ENCODE measurements at places on chromosomes 12 and 14. TPM values are rescaled to one million over a fixed set of nuclear protein-coding genes. Genes with fewer than 3 reads are reported as not detected.
A peak's percentile ranks its signal among the peaks of the same experiment; 100 is the strongest.

The PROX2 gene
- 0.97 TPM for total RNA-seq

The BDKRB2 gene
- 17.9 TPM for total RNA-seq

The P2RX7 gene
- total RNA-seq = 15.4 TPM

The GARIN6 gene
- not detected for total RNA-seq

The DLK1 gene
- not detected for total RNA-seq

The LRRC9 gene
- not detected for total RNA-seq

The GUCY2C gene
- total RNA-seq = not detected

The CD27 gene
- 1.9 TPM for total RNA-seq

The CCDC38 gene
- total RNA-seq = not detected

The LRRC10 gene
- total RNA-seq = not detected

The RTN1 gene
- total RNA-seq = 7.5 TPM

The HNF1A gene
- total RNA-seq = 0.57 TPM

- no peak for DNase-seq
Observed at GRCh38 chr14:79516009-79516408, 695.3 kb downstream of the DIO2 start.

- DNase-seq = no peak
Observed at GRCh38 chr14:61746881-61747280, 15.3 kb upstream of the SNAPC1 start.

DNA sequence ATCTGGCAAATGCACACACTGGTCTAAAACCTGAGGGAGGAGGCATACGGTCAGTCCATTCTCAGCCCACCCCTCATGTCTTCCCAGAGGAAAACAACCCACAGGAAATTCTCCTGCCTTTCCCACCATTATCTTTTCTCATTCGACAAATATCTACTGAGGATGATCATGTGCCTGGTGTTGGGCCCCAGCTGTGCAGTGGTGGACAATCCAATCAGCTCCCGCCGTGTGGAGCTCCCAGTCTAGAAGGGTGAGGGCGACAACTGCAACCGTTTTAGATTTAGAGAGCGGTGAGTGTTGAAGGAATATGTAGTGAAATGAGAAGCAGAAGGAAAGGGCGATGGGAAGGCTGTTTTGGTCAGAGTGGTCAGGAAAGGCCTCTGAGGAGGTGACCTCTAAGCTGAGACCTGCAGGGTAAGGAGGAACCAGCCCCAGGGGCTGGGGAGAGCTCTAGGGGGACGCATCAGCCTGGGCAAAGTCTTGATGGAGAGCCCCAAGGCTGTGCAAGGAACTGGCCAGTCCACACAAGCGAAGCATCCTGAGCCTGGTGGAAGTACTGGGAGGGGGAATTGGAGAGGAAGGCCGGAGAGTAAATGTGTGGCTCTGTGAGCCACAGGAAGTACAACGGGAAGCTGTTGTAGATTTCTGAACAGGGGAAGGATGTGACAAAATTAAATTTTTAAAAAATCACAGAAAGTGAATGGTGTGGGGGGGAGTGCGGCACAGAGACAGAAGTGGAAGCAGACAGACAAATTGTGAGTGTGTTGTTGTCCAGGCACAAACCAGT, 192.8 kb downstream of the NTF3 start:
- DNase-seq = no peak

- DNase-seq = no peak
Observed at GRCh38 chr14:101223561-101224162, 320.1 kb upstream of the RTL1 start.

GRCh38 chr12:15648558-15648957, 140.6 kb downstream of the EPS8 start:
- DNase-seq = no peak

DNA sequence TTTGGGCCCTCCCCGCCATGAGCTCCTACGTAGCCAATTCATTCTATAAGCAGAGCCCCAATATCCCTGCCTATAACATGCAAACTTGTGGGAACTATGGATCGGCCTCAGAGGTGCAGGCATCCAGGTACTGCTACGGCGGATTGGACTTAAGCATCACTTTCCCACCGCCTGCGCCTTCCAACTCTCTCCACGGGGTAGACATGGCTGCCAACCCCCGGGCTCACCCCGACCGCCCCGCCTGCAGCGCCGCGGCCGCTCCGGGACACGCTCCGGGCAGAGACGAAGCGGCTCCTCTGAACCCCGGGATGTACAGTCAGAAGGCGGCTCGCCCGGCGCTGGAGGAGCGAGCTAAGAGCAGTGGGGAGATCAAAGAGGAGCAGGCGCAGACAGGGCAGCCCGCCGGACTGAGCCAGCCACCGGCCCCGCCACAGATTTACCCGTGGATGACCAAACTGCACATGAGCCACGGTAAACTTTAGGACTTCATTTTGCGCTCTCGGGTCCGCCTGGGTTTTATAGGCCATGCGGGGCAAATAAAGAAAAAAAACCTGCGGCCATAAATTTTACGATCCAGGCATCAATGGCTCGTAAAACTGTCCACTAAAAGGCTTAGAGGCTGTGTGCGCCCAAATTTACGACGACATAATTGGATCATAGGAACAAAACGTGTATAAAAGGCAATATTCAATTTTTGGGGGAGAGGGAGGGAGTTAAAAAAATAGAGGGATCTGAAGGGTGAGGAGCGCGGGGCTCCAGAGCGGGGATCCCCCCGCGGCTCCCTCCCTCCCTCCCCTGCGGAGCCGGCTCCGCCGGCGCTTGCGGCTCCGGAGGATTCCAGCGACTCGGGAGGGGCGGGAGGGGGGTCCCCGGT, 493 bp downstream of the HOXC5 start:
- DNase-seq = no peak

DNA sequence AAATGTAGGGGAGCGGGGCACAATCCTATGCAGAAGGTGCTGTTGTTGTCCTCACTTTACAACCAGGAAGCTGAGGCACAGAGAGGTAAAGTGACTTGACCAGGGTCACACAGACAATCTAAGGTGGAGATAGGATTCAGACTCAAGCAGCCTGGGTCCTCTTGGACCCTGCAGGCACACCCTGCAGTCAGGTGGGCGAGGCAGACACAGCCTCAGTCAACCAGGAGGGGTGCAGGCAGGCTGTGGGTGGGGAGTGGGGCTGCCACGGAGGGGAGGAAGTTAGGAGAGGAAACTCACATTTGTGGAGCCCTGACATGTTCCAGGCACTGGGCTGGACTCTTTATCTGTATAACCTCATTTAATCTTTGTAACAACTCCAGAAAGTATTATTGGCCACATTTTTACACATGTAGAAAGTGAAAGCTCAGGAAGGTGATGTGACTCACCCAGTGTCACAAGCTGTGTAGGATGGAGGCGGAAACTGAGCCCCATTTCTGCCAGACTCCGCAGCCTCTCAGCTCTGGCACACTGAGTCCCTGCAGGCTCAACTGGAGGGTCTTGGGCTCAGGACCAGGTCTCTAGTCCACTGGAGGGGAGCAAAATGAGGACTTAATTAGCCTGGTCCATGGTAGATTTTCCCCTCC, 24.9 kb upstream of the CHGA start:
- no peak for DNase-seq

- no peak for DNase-seq
Observed at GRCh38 chr12:30763053-30763452, 8.3 kb upstream of the CAPRIN2 start.

DNA sequence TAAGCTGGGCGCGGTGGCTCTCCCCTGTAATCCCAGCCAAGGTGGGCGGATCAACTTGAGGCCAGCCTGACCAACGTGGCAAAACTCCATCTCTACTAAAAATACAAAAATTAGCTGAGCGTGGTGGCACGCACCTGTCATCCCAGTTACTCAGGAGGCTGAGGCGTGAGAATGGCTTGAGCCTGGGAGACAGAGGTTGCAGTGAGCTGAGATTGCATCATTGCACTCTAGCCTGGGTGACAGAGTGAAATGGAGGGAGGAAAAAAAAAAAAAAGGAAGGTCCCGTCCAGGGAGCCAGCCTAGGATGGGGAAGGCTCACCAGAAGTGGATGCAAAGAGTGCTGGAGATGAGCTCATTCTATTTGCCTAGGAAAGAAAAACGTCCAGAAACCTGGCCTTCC, 1.9 kb upstream of the CD27 start:
- DNase-seq = no peak

DNA sequence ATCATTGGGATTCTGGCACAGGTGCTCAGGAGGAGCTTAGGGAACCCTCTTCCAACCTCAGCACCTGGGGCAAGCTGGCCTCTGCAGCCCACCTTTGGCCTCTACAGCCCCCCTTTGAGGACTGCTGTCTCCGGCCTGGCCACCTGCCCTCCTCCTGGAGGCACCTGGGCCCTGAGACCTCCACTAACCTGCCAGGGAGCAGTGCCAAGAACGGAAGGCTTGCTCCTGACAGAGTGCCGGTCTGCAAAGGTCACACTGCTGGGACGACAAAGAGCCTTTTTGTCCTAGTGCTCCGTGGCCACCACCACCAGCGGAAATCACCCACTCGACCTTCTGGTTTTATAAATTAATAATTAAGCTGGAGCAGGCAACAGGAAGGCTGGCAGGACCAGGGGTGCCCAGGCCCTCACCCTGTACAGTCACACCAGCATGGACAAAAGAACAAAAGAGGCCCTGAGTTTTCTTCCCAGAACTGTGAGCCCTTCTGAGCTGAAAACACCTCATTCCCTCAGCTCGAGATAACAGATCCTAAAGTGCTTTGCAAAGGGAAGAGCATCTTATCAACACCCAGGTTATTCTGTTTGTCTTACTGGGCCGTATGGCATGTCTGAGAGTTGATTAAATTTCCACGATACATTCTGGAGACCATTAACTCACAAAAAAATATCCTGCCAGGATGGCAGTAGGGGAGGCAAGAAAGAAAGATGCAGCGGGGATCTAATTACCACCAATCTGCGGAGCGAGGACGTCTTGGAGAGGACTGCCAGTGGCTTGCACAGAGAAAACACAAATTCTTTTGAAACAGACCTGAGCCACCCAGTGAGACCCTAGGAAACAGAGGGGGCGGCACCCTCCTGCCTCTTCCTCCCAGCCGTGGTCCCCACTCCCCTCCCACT, 8.2 kb downstream of the TESC start:
- DNase-seq = no peak

DNA sequence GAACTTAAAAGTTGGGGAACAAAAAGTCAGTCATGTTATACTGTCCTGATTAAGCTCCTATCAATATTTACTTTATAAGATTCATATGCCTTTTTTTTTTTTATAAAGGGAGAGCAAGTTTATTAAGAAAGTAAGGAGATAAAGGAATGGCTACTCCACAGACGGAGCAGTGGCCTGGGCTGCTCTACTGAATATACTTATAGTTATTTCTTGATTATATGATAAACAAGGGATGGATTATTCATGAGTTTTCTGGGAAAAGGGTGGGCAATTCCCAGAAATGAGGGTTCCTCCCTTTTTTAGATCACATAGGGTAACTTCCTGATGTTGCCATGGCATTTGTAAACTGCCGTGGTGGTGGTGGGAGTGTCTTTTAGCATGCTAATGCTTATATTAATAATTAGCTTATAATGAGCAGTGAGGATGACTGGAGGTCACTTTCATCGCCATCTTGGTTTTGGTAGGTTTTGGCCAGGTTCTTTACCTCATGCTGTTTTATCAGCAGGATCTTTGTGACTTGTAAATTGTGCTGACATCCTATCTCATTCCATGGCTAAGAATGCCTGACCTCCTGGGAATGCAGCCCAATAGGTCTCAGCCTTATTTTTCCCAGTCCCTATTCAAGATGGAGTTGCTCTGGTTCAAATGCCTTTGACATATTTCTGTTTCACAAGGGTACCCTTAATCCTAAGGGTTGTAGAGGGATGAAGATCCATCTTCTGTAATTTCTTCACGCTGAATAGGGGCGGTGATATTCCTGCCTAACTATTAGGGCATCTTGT, 73.9 kb downstream of the OTOGL start:
- DNase-seq = no peak

- no peak for DNase-seq
Observed at GRCh38 chr12:92537290-92537960, 165.4 kb upstream of the PLEKHG7 start.

- no peak for DNase-seq
Observed at GRCh38 chr14:64760146-64760755, 56.0 kb downstream of the PLEKHG3 start.

- no peak for DNase-seq
Observed at GRCh38 chr12:124502379-124502778, 65.0 kb downstream of the NCOR2 start.

- no peak for DNase-seq
Observed at GRCh38 chr14:24311837-24312615, 724 bp downstream of the LTB4R start.

DNA sequence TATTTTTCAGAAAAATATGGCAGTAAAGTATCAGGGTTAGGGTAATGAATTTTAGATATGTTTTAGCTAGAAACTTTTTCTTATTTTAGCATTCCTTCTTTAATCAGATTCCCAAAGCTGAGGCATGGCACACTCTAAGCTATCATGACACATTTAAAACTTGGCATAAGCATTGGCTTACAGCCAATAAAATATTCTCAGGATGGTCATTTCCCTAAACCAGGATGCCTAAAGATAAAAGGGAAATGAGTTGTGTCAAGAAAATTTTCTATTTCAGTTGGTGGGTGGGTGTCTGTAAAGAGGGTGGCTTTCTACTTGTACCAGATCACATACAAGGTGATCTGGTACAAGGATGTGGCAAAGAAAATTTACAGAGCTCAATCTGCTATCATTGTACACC, 47.8 kb downstream of the PEBP1 start:
- no peak for DNase-seq

DNA sequence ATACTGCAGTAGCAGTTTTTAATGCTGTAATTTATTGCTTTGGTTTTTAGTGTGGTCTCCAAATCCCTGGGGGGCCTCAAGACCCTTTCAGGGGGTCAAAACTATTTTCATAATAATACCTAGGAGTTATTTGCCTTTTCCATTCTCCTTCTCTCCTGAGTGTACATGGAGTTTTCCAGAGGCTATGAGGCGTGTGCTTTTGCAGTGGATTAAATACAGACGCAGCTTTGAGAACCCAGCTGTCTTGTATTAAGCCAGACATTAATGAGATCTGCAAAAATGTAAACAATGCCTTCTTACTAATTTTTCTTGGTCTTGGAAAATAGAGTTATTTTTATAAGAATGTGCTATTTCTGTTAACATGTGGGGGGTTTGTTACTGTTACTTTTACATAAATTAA, 68.6 kb downstream of the SLC25A47 start:
- DNase-seq = no peak

GRCh38 chr14:50260072-50260471, 28.7 kb upstream of the SOS2 start:
- DNase-seq = no peak

- DNase-seq = no peak
Observed at GRCh38 chr12:107236824-107237511, 143.6 kb upstream of the CRY1 start.

GRCh38 chr14:103445806-103446205, 60.6 kb downstream of the MARK3 start:
- DNase-seq = no peak

GRCh38 chr14:96978525-96979272, 181.5 kb downstream of the VRK1 start:
- no peak for DNase-seq

- no peak for DNase-seq
Observed at GRCh38 chr14:31992011-31992447, 85.1 kb upstream of the ARHGAP5 start.

GRCh38 chr14:26104717-26105116, 493.1 kb downstream of the NOVA1 start:
- DNase-seq = no peak

GRCh38 chr14:101024686-101025085, 121.2 kb upstream of the RTL1 start:
- peak; percentile 31 for DNase-seq

Measured in suprapubic skin (tissue), 4 donors.